ENCODE measurements at places on chromosomes 4 and X.
A peak's percentile ranks its signal among the peaks of the same experiment; 100 is the strongest.

DNA sequence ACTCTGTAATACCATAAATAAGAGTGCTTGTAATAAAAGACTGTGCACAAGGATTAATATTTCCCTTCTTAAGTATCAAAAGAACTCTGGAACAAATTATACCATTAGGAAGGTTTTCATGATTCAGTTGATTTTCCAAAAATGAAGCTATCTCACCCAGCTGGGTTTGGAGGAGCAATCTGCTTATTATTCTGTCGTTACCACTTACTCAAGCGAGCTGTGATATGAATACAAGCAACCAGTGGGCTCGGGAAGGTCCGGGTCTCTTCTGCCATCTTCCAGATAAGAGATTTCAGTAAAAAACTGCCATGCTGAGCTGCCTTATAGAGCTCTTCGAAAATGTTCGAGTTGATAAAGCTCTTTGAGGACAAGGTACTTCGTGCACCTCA, 15.3 kb downstream of the SMIM20 start:
- no peak for DNase-seq

DNA sequence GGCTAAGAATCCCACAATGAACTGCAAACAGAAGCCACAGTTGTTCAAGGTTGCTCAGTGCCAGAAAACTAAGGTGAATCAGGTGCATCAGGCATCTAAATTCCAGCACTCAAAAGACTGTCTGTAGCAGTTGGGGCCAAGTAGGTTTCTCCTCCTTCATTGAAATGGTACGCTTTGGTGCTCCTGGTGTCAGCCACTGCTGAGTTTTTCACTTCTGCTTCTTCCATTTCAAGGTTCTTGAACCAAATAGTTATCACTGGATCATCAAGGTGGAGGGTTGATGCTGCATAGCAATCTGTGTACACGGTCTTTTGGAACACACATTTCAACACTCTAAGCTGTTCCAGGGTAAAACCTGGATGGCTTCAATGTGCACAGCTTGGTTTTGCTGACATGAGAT, 74.4 kb downstream of the TMA16 start:
- no peak for DNase-seq

DNA sequence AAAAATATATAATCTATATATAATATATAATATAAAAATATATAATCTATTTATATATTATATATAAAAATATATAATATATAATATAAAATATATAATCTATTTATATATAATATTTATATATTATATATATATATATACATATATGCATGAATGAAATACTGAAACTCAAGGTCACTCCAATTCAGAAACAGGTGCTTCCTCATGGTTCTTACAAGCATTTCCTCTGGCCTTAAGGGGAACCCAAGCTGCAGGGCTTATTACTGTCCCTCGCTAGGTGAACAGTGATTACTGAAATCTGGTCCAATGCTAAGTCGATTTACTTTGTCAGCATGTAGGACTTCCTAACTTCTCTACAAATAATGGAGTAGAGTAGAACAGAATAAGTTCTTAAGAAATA, 174.3 kb downstream of the GPM6A start:
- DNase-seq = no peak

GRCh38 chr4:40699648-40700047, 50.1 kb upstream of the NSUN7 start:
- no peak for DNase-seq

DNA sequence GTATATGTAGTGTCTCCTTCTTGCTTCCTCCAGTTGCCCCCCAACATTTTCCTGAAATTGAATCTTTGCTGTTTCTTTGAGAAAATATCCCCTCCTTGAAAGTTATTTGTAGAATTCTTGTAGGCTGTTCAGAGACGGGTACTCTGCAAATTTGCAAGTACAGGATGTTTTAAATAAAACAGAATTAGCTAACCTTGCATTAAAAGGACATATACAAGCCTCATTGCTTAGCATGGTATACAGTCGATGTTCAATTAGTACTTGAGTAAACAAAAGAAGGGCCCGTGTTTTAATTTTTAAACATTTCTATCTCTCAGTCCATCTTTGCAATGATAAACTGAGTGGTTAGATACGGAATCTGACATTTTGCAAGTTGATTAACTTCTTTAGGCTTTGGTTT, 50.8 kb downstream of the RAPGEF2 start:
- no peak for DNase-seq

GRCh38 chrX:139982856-139983255, 17.5 kb upstream of the CXorf66 start:
- DNase-seq = no peak

DNA sequence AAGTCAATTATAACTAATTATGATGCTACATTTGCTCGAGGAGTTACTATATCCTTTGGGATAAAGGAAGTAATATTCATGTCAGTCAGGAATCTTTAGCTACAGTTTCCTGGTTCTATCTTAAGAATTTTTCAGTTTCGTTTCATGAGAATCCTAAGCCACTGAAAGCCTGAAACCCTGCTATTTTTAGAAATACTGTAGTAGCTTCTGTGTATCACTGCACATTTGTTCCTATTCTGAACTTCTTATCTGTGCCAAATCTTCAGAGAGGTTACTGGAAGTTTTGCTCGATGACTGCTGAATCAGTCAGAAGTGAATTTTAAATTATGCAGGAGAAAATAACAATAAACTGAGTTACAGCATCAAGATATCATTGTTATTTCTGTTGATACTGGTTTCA, 249.2 kb downstream of the TENM3 start:
- no peak for DNase-seq

DNA sequence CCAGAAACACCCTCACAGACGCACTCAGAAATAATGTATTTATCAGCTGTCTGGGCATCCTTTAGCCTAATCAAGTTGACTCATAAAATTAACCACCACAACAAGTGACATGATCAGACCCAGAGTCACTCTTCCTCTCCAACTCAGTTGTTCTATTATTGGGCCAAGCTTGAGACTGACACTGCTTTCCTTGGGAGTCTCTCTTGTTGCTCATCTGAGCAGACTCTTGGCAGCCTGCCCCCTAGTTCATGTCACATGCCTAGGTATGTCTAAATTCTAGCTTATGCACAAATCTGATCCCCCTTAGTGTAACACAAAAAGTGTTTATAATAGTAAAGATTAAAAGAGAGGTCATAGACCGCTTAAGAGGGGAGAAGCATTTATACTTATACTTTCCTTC, 72.6 kb upstream of the ADAMTS3 start:
- DNase-seq = no peak

GRCh38 chr4:2662598-2662997, 93.5 kb downstream of the TNIP2 start:
- no peak for DNase-seq

DNA sequence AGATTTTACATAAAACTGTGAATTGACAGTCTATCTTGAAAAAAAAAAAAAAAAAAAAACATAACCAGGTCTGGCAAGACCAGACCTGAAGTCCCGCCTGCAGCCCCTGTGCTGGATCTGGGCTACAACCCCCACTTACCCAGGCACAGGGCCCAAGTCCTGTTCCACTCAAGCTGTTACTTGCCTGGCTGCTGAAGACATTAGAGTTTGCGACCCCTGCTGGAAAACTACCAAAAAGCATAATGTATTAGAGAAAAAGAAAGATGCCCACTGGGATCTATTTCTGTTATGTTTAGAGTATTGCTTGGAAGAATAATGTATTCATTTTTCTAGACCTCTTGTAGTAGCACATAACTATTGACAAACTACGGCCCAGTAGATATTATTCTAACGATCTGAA, 4.7 kb downstream of the HS3ST1 start:
- DNase-seq = peak; percentile 32

GRCh38 chrX:41518127-41518840, 71.1 kb downstream of the NYX start:
- no peak for DNase-seq

- DNase-seq = no peak
These were observed 51.0 kb downstream of the NIPAL1 start for GRCh38 chr4:48067536-48067935.

GRCh38 chr4:13966231-13967195, 339.0 kb upstream of the BOD1L1 start:
- DNase-seq = no peak

DNA sequence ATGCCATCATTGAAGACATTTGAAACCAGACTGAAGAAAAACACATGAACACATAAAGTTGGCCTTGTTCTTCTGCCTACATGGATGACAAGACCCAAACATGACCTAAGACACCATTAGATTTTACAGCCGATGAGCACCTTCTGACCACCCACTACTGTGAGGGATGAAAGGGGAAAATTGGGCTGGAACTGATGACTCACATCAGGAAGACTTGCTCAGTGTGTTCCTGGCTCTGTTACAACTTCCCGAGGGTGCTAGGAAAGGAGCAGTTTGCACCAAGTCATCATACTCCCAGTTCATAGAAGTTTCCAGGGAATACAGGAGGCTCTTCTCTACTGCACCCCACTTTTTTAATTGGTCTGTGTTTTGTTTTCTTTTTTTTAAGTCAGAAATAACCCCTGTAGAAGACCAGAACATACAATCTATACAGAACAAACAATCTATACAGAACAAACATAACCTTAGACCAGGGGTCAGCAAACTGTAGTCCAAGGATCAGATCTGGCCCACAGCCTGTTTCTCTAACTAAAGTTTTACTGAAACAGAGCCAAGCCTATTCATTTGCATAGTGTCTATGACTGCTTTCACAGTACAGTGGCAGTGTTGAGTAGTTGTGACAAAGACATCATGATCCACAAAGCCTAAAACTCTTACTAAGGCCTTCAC, 25.3 kb downstream of the BTC start:
- DNase-seq = no peak

DNA sequence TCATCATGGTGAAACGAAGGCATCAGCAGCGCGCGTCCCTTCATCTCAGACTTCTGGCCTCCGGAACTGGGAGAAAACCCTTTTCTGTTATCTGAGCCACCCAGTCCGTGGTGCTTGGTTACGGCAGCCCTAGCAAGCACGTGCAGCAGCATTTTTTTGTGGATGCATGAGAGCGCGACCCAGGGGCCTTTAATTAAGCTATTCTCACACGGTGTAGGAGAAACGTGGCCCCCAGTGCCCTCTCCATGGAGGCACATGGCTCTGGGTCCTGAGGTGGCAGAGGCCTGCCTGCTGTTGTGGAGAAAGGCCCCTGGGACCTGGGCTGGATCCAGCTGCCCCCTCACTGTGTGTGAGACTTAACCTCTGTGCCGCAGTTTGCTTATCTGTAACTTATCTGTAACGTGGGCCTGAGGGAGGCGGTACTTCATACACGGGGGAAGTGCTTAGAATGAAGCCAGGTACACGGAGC, 9.5 kb downstream of the CLCN4 start:
- DNase-seq = no peak

GRCh38 chr4:3640587-3640962, 108.4 kb upstream of the LRPAP1 start:
- no peak for DNase-seq

DNA sequence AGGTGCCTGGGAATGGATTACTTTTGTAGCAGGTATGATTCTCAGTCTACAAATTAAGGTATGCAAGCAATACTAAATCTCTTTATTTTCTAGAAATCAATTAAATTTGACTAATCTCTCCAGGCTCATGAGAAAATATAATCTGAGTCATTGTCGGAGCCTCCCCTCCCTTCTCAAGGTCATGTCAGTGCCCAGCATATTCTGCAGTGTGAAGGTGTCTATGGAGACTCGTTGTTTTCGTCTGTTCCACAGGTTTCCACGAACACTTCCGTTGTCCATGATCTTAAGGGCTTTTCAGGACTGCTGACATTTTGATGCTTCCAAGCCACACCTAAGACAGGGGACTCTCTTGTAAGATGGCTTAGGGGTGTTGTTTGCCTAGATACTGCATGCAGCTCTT, 56.6 kb upstream of the SCOC start:
- DNase-seq = no peak

DNA sequence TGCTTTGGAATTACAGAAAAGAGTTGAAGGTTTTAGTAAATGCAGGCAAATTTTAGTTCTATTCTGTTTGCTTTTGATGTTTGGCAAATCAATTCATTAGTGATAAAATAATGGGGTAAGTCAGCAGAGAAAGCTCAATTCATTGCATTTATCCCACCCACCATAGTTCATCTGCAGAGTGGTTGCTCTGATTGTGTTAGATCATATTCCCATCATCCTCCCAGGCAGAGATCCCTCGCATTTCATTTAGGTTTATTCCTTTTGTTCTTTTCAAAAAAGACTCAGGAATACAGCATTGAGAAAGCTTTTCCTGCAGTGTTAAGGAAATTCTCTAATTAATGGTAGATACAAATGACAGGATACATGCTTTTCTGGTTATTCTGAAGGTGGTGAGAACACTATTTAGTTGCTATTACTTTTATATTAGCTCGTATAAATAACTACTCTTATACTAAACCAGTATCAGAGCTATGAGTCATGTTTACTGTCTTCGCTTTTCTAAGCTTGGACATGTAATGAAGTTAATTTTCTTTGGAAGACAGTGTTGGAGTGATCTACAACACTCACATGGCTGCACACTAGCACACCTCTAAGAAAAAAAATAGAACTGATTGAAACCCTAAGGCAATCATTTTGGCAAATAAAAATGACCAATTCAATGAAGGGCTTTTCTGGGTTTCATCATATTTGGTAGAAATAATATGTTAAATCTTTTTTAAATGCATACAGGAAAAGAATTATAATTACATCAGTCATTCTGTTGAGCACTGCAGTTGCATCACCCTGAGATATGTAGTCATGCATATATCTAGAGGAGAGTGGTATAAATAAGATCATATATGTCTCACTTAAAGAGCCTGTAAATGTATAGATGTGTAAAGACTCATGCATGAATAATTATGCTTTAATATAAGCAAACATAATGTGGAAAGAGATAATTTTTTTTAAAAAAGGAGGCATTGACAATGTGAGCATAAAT, 351.6 kb downstream of the PCDH7 start:
- no peak for DNase-seq

GRCh38 chrX:40207626-40208025, 109.9 kb upstream of the BCOR start:
- peak; percentile 5 for DNase-seq

DNA sequence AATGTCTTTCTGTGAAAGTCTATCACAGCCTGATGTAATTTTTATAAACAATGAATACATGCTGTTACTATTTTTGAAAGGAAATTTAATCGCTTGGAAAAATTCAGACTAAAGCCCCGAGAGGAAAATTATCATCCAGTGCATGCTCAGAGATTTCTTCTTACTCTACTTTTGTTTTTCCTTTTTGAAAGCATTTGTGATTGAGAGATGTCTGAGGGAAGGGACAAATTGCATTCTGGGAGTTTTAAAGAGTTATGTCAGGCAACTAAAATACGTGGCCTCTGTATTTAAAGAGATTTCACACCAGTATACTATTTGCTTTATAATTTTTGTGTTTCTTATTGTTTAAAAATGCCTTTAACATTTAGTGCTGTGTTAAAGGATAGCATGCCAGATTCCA, 1.4 kb upstream of the ZFX start:
- DNase-seq = no peak

DNA sequence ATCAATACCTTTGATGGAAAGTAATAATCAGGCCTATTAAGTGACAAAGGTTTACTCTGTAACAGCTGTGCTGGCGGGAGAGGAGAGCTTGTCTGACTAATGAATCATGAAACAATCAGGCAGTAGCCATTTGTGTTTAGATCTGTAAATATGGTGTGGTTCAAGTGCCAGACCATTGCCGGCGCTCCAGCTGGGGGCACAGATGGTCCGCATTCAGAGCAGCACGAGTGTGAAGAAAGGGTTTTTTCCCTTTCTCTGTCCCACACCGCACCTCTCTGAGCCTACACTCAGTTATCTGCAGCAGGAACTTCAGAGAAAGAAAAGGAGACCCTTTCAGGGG, 111.3 kb upstream of the PAQR3 start:
- no peak for DNase-seq

- peak; percentile 92 for DNase-seq
These were observed at the start of gene INTS6L for GRCh38 chrX:135520553-135521404. TSS of gene INTS6L (plus strand) at chrX:135520660. CDS start at chrX:135520993, 333 bp downstream.

GRCh38 chr4:54032558-54033135, 31.8 kb downstream of the CHIC2 start:
- no peak for DNase-seq

GRCh38 chr4:17358241-17358640, 153.6 kb downstream of the QDPR start:
- no peak for DNase-seq

Data from CD4-positive, alpha-beta T cell treated with Interleukin-10 for 1 hour (primary cell).